Activated T-cell treated with anti-CD3 and anti-CD28 coated beads for 4 hours (primary cell): ENCODE measurements at places on chromosomes 3 and 15.

GRCh38 chr3:191328962-191329653 lies at the start of gene CCDC50:
TSS of gene CCDC50 (plus strand) at chr3:191329394. CDS start at chr3:191329675, 281 bp downstream.
- no peak for DNase-seq

- no peak for DNase-seq
Measured at GRCh38 chr15:93973287-93973686, 258.1 kb upstream of the MCTP2 start.

DNA sequence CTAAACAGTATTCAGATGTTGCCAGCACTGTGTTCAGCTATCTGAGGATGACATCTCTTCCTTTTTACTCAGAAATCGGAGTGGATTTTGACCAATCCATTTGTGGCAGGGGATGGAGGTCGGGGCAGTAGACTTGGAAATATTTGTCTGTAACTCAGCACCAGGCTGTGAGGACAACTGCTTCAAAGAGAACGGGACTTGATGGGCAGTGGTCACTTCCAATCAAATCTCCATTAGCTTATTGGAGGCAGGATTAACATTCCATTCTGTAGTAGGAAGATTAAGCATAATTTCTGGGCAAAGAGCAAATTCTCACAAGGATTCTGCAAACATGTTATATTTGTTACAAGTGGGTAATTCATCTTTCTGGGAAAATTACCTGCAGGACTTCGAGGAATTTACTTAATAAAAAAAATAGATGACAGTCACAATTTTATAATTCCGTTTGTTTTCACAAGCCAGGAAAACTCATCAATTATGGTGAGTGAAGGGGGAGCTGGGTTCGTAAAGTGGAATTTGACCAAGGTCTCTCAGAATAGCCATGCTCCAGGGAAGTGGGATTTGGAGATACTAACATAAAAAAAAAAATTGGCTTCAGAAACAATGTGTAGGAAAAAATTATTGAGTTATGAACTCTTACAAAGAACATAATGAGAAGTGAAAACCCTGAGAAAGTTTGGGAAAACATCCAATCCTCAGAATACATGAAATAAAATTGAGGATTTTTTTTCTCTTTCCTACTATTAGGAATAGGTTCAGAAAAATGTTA lies 18.1 kb downstream of the CRABP1 start:
- DNase-seq: no peak

GRCh38 chr3:193701953-193702635 lies 109.1 kb downstream of the OPA1 start:
- no peak for DNase-seq

DNA sequence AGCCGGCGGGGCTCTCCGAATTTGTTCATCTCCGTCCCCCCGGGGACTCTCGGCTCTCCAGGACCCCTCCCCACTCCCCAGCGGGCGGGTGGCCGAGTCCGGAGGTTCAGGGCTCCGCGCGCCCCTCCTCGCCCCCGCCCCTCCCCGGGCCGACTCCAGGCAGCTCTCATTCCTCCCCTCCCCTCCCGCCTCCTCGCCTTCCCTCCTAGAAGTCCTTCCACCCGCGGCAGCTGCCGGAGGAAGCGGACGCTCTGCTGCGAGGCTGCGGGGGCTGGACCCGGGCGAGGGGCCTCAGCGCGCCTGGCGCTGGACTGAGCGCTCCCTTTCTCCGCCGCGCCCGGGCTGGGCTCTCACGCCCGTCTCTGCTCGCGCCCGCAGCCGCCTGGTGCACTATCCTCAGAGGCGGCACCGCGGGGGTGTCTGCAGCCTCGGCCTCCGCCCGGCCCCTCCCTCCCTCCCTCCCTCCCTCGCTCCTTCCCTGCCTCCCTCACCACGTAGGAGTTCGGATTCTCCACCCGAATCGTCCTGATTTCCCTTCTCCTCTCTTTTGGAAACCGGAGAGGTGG lies at the start of gene ROBO2:
Gene ROBO2 (plus strand): TSS at position 494 of the 566 bp plus-strand sequence. CDS start 687 bp downstream, outside the sequence.
- DNase-seq: no peak

GRCh38 chr3:59286791-59287531 lies 237.1 kb upstream of the CFAP20DC start:
- no peak for DNase-seq

GRCh38 chr15:33654860-33655259 lies 313.4 kb upstream of the CHRM5 start:
- DNase-seq: no peak

DNA sequence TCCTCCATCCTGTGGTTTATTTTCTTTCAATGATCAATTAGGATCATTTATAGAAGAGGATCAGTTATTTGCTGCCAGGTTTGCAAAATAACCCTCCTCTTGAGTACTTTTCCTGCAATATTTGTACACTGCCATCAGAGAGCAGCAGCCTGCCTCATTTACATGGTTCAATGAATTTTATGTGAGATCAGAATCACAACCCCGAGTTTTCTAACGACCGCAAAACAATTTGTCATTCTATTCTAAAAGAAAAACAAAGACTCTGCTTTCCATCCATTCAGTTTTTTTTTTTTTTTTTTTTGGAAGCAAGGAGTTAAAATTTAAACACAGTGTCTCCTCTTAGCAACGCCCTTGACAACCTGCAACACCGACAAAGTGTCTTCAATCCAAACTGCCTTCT lies 146.9 kb downstream of the RAB11A start:
- DNase-seq: no peak
